ENCODE measurements at places on chromosomes 11 and 22. TPM values are rescaled to one million over a fixed set of nuclear protein-coding genes. Genes with fewer than 3 reads are reported as not detected.

- DNase-seq, result no peak
Observed at GRCh38 chr11:63909591-63910506, 7.1 kb downstream of the RCOR2 start.

DNA sequence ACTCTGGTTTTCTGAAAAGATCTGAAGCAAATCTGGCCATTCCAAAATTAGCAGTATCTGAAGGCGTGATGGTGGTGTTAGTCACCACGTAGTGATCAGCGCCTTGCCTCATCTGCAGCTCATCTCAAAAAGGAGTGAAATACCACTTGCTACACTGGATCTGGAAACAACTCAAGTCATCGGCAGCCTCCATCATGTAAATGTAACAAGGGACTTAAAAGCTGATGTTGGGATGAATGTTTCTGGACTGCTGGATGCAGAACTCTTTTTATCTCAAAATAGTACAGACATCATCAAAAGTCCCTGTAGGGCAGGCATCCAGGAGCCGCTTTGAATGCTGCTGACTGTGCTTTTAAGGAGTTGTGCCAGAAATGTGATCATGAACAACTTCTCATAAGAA, 14.1 kb upstream of the APLP2 start:
- DNase-seq, result no peak

DNA sequence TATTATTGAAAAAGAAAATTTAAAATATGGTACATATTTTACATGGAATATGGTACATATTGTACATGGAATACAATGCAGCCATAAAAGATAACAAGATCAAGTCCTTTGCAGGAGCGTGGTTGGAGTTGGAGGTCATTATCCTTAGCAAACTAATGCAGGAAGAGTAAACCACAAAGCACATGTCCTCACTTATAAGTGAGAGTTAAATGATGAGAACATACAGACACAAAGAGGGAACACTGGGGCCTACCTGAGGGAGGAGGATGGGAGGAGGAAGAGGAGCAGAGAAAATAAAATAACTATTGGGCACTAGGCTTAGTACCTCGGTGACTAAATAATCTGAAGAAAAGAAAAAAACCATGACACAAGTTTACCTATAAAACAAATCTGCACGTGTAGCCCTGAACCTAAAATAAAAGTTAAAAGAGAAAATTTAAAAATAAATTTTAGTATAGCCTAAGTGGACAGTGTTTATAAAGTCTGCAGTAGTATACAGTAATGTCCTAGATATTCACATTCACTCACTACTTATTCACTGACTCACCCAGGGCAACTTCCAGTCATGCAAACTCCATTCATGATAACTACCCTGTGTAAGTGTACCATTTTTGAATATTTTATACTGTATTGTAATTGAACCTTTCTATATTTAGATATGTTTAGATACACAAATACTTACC, 204.4 kb downstream of the FAM76B start:
- DNase-seq, result no peak

Gene FAM111B
- 11.2 TPM for polyA plus RNA-seq

DNA sequence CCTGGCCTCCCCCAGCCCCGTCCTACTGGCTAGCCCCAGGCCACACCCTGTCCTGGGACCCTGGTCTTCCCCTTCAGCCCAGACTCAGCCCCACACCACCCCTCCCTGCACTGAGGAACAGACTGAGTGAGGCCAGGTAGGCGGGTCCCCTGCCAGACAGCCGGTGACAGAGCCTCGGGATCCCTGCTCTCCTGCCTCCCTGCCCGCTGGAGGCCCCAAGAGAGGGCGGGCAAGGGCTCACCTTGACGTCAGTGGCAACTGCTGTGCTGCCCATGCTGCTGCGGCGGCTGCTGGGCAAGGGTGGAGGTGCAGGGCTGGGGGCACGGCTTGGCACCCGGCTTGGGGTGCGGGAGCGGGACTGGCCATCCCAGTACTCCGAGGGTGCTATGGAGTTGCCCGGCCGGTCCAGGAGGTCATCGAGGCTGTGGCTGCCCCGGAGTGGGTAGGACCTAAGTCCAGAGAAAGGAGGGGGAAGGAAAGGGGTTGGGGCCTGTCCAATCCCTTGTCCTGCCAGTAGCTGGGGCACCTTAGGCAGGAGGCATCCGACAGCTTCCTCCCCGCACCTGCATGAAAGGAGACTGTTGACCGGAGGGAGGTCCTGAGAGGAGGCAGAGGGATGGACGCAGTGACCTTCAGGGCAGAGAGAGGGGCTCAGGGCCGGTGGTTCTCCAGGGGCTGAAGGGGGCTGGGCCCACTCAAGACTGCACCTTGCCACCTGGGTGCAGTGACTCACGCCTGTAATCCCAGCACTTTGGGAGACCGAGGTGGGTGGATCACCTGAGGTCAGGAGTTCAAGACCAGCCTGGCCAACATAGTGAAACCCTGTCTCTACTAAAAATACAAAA, 2.2 kb upstream of the SLC16A8 start:
- no peak for DNase-seq

DNA sequence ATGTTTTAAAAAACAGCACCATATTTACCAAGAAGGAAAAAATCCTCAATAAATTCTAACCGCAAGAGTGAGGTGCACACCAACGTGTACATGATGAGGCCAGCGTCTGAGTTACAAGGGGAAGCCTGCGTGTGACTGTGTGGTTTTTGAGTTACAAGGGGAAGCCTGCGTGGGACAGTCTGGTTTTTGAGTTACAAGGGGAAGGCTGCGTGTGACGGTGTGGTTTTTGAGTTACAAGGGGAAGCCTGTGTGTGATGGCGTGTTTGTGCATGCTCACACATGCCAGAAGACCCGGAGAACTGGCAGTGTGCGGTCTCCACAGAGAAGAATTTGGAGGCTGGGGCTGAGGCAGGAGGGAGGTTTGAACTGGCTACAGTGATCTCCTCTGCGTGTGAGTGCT, 1376.4 kb downstream of the TBC1D22A start:
- DNase-seq, result no peak

DNA sequence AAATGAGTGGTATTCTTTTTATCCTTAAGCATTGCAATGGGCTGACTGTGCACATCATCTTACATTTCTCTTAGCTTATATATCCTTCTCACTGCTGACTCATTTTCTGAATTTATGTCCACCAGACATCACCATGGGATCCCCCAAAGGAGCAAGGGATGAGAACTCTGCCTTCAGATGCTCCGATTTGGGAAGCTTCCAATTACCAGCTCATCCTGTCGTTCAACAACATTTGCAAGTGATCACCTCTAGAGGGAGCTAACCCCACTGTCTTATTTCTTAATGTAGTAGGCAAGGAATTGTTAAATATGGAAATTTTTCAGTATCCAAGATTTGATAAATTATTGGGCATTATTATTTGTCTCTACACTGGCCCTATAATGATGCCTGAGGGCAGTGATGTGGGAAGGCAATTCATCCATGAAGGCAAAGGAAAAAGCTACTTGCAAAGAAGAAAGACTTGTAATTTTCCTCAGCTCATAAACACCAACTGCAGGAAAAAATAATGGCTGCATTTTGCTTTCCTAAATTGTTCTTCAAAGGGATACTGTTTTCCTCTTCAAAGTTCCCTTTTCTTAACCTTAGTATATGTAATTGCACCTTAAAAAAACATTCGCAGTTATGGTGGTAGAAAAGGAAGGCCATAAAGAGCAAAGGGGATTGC, 102.4 kb upstream of the FSHB start:
- DNase-seq, result peak; percentile 3

Gene SYT12
- 0.17 TPM for polyA plus RNA-seq

Gene PTPRCAP
- polyA plus RNA-seq, result 1.3 TPM

Gene GSTT2B
- polyA plus RNA-seq, result 4.3 TPM

DNA sequence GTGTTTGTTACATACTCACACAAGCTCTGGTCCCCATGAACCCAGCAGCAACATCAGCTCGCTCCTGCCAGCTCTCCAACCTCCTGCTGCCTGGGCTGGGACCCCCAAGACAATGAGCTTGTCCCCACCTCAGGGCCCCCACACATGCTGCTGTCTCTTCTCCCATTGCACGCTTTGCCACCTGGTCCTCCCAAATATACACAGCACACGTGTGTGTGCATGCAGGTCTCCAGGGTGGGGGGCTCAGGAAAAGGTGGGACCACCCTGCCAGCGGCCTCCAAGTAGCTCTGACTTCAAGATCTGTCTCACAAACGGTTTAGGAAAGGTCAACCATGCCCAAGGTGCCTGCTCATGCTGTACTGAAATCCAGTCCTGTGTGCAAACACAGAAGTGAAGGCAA, 68.1 kb upstream of the CCND1 start:
- no peak for DNase-seq

Gene MICAL2
- polyA plus RNA-seq, result 6.9 TPM

- peak; percentile 51 for DNase-seq
Observed at GRCh38 chr22:26463101-26463661, 20.4 kb downstream of the HPS4 start.

GRCh38 chr11:112999520-112999919, 38.3 kb downstream of the NCAM1 start:
- no peak for DNase-seq

Gene SLC29A2
- polyA plus RNA-seq, result 21.9 TPM

GRCh38 chr22:30305906-30306626, 16.8 kb upstream of the CASTOR1 start:
- DNase-seq, result no peak

- DNase-seq, result no peak
Observed at GRCh38 chr11:118859973-118860372, 23.7 kb upstream of the CXCR5 start.

- DNase-seq, result no peak
Observed at GRCh38 chr11:21931436-21932101, 261.3 kb upstream of the ANO5 start.

GRCh38 chr22:33012833-33013450, 45.2 kb downstream of the SYN3 start:
- no peak for DNase-seq

DNA sequence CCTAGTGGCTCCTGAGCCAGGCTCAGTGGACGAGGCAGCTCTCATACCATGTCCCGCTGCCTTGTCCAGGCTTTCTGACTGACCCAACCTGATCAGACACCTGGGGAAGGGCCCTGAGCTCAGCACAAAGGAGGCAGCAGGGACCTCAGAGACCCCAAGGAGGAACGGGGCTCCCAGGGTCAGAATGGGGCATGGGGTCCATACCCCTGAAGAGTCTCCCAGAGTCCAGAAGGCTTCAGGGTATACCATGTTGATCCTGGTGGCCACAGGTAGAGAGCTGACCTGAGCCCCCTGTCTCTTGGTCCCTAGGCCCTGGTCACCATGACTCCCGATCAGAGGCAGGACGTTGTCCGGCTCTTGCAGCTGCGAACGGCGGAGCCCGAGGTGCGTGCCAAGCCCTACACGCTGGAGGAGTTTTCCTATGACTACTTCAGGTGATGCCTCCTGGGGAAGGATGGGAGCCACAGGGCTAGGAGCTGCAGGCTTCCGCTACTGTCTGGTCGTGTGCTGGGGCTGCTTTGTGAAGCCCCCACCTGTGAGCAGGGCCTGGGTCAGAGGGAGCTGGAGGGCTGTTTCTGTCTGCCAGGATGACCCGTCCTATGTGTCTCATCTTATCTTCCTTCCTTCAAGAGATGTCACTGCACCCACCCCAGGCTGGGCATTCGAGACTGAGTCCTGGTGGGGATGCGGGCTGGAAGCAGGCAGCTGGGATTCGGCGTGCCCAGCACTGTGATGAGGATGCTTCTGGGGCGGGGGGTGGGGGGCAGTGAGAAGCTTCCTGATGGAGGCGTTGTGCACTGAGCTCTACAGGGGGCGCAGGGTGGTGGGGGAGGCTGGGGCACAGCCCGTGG, 74.2 kb downstream of the MYO7A start:
- DNase-seq, result no peak

Gene OR10A4
- polyA plus RNA-seq, result not detected

DNA sequence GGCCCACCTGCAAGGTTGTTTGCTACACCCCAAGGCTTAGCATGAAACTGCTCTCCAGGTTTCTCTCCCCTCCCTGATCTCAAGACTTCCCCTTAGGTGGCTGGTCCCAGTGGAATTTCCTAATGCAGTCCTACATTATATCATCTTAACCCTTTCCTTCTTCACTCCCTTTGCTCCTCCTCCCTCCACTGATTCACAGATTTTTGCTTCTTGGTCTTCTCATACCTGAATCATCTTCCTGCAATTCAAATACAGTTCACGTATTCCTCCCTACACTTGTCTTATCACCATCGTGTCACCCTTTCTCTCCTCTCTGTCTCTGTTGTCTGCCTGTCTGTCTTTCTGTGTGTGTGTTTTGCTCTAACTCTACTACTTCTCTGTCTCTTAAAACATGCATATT, 17.0 kb downstream of the MMP10 start:
- DNase-seq, result no peak

Gene UFD1
- 67.9 TPM for polyA plus RNA-seq

GRCh38 chr11:33347490-33348125, 90.4 kb downstream of the HIPK3 start:
- no peak for DNase-seq

Gene CCDC87
- polyA plus RNA-seq, result 0.33 TPM

DNA sequence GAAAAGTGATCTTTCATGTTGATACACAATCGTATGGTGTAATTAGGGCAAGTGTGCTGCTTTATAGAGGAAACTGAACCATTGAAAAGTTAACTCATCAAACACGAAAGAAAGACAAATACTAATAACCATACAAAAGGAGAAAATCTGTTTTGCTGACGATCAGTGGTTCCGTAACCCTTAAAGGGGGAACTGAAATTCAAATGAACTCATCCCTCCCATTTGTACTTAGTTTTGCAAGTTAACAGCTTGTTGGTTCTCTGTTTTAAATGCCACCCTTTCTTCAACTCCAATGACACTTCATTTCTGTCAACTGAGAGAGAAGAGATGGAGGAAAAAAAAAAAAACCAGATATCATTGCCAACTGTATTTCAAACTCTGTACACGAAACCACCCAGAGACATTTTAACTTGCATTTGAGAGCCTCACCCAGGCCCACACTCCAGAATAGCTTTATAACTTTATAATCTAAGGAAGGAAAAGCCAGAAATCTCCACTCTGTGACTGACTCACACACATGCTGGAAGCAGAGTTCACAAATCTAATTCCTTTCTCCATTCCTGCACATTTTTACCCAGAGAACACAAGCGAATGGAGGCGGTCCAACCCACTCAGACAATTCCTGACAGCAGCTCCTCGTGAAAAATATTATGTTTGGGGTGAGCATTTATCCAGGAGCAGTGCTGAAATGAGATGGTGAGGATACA, 17.4 kb upstream of the CSNK2A3 start:
- no peak for DNase-seq

GRCh38 chr22:46105494-46106278, 44.6 kb upstream of the PPARA start:
- DNase-seq, result no peak
